Neural progenitor cell (in vitro differentiated cells): ENCODE measurements at places on chromosomes 7 and 10.

DNA sequence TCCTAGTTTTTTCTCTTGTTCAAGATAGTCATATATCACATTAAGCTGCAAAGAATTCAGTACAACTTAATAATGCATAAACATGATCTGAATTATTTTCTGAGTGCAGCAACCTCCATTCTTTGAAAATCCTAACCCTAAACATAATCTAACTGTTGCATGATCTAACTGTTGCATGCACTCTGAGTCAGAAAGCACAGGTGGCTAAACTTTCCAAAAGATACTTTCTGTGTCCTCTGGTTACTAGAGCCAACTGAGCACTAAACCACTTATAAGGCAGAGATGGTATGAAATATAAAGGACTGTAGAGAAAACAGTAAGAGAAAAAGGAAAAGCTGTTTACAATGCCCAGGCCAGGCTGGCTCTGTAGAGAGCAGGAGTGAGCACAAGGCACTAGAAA lies 23.0 kb upstream of the FAM133B start:
- no peak overlapping the region for H3K27ac ChIP-seq
- no peak overlapping the region for H3K4me3 ChIP-seq
- peaks cover 20% of the 10 kb centered on the region for H3K4me1 ChIP-seq
- no peaks in the 10 kb centered on the region for H3K36me3 ChIP-seq
- DNase-seq = no peak

- no peaks in the 10 kb centered on the region for H3K27me3 ChIP-seq
- H3K4me1 ChIP-seq = no peaks in the 10 kb centered on the region
These were observed 147.4 kb upstream of the AGR3 start for GRCh38 chr7:17029150-17029549.

DNA sequence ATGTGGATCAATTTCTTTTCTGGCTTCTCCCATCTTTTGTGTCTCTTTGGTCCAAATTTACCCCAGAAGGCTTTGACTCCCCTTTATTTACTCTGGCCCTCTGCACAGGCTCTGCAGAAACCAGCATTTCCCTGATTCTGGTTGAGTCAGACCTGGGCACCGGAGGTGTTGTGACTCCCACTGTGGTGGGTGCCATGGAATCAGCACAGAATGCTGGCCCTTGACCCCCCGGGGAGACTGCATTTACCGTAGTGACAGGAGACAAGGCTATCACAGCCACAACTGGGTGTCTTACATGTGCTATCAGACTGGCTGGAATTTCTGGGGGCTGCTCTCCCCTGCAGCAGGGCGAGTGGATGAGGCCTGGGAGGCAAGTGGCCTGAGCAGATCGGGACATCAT lies 37.6 kb downstream of the PLXDC2 start:
- H3K27me3 ChIP-seq = no peaks in the 10 kb centered on the region
- no peak overlapping the region for H3K27ac ChIP-seq
- H3K4me3 ChIP-seq = no peak overlapping the region
- H3K36me3 ChIP-seq = no peaks in the 10 kb centered on the region
- H3K4me1 ChIP-seq = no peaks in the 10 kb centered on the region

- peak; percentile 61 for DNase-seq
- no peaks in the 10 kb centered on the region for H3K36me3 ChIP-seq
- H3K27me3 ChIP-seq = peaks cover 90% of the 10 kb centered on the region
- H3K4me1 ChIP-seq = peaks cover 39% of the 10 kb centered on the region
These were observed 1.6 kb downstream of the MEOX2 start for GRCh38 chr7:15684871-15685270.

- H3K27ac ChIP-seq = no peak overlapping the region
- no peaks in the 10 kb centered on the region for H3K36me3 ChIP-seq
- H3K27me3 ChIP-seq = no peaks in the 10 kb centered on the region
- H3K4me3 ChIP-seq = no peak overlapping the region
These were observed 1277.1 kb upstream of the AUTS2 start for GRCh38 chr7:68321076-68321639.

- DNase-seq = no peak
- no peak overlapping the region for H3K27ac ChIP-seq
- no peaks in the 10 kb centered on the region for H3K36me3 ChIP-seq
- no peak overlapping the region for H3K4me3 ChIP-seq
These were observed 39.7 kb downstream of the FRMPD2 start for GRCh38 chr10:48234787-48235186.

GRCh38 chr10:69572159-69573055 lies 815 bp downstream of the NEUROG3 start:
- peak overlapping the region; percentile 30 for H3K4me3 ChIP-seq
- peaks cover 56% of the 10 kb centered on the region for H3K4me1 ChIP-seq
- DNase-seq = peak; percentile 60
- no peaks in the 10 kb centered on the region for H3K36me3 ChIP-seq
